ENCODE measurements at places on chromosomes 3 and 15. TPM values are rescaled to one million over a fixed set of nuclear protein-coding genes. Genes with fewer than 3 reads are reported as not detected.

GRCh38 chr15:79034284-79034683, 56.3 kb downstream of the RASGRF1 start:
- DNase-seq: no peak

- DNase-seq: no peak
Observed at GRCh38 chr3:123092243-123092642, 25.4 kb downstream of the PDIA5 start.

DNA sequence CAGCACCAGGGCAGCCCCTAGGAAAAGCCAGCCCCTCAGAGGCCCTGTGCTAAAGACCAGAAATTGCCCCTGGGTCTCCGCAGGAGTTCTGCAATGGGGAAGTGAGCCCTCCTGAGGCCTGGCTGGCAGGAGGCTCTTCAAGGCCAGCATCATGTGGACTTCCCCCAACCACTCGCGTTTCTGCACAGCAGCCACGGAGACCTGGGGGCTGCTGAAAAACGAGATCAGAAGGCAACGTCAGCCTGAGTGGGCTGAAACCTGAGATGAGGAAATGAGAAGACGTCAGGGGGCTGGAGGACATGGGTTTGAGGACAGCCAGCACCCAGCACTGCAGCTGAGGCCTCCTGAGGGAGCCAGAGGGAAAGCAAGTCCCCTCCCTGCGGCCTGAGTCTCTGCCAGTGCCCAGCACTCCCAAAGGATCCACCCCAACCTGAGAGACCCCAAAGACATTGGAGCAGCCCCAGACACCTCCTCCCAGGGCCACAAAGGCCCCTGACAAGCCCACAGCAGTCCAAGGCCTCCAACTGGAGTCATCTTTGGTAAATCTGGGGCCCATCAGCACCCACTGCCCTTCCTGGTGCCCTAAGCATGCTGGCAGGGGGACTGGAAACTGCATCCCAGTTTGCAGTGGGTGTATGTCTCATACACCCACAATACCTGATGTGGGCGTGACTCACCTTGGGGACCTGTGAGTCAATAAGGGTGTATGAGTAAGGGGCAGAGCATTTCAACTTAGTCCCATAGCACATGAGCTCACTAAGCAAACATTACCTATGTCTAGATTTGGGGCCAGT, 29.2 kb upstream of the CYP11A1 start:
- peak; percentile 53 for DNase-seq

DNA sequence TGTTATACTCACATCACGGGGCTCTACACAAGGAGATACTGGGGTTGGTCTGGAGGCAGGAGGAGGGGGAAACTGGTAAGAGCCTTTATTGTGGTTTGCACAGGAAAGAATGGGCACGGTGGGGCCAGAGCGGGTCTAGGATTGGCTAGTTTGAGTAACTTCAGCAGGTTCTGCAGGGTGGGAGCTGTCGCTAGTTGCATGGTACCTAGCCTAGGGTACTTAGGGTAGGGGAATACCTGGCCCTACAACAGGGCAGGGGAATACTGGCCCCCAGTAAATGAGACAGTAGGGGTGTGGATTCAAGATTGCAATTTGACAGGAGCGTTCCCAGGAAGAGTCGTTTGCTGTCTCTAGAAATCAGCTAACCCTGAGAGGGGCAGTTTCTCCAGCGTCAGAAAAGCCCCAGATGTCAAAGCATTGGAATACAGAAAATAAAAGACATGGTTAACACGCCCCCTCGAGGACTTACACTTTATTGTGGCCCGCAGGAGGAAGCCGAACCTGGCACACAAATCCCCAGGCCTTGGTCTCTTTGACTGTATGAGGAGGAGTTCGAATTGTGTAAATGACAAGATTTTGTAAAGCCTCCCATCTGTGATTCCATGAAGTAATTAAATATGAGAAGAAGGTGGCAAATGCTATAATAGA, 32.0 kb downstream of the ST8SIA2 start:
- no peak for DNase-seq

CDAN1 gene
- total RNA-seq: 16.4 TPM
